ENCODE measurements at places on chromosomes 11 and 22.

- DNase-seq: no peak
Measured at GRCh38 chr22:35411102-35411501, 11.2 kb downstream of the MCM5 start.

DNA sequence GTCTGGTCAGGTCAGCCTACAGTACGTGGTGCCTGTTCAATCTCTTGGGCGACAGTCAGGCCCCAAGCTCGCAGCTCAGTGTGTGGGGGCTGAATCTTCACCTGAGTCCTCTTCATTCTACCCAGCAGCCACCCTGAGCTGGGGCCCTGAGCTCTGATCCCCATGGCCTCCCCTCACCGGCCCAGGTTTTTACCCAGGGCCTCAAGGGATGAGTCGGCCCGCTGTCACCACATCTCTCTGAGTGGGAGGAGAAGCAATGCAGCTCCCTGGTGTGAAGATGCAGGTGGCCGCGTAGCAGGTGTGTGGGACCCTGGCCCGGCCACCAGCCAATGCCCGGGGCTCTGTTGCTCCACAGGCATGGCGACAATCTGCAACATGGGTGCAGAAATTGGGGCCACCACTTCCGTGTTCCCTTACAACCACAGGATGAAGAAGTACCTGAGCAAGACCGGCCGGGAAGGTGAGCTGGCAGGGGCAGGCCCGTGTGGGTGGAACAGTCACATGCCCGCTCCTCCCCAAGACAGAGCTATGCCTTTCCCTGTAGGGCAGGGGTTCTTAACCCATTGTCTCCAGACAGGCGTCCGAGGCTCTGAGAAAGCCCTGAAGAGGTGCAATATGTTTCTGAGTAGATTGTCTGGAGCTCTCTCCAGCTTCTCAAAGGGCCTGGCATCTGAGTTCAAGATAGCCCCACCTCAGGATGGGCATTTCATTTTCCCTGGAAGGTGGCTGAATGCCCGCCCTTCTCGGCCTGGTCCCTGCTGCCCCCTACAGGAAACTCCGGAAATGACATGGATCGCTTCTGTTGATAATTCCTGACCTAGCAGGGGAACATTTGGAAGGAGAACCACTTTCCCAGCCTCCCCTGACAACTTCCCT is 26.9 kb downstream of the POLR3H start:
- DNase-seq: peak; percentile 44

- no peak for DNase-seq
Measured at GRCh38 chr11:85844439-85845123, 10.6 kb upstream of the CCDC83 start.

DNA sequence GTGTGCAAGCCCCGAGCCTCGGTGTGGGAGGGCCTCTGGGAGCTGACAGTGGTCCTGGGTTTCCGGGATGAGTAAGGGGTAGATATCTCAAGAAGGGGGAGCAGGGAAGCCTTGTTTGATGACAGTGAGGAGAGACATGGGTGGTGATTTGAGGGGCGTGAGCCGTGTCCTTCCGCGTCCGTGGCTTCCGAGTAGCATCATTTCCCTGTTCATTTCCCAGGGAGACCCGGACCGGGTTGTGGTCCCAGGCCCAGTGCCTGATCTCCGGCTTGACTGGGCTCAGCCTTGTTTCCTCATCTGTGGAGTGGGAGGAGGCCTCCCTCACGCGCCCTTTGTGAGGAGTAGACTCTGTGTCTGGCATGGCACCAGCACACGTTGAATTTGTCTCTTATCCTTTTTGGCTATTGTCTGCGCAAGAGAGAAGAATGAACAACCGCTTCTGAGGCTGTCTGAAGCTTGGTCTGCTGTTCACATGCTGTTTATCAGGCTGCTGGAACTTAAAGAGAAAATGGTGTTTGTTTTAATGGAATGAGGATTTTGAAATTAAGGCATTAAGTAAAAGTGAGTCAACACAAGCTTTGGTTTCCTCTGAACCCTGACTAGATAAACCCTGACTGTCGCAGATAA is 348.5 kb downstream of the TBC1D22A start:
- DNase-seq: no peak

DNA sequence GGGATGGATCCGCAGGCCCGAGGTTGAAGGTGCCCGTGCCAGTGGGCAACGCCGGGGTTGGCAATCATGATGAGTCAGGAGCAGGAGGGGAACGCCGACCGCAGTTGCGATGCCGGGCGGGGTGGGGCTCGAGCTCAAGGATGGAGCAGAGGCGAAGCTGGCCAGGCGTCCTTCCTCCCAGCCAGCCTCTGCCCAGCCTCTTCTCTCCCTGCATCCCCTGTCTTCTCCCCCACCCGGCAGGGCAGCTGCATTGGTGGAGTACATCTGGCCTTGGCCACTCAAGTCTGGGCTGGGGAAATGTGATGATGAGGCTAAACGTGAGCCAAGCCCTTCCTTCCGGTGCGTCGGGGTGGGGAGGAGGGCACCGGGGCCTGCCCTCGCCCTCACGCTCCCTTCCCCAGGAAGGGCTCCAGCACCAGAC is 3.9 kb downstream of the IFITM10 start:
- no peak for DNase-seq

- no peak for DNase-seq
Measured at GRCh38 chr22:29138556-29139305, 65.9 kb downstream of the KREMEN1 start.

DNA sequence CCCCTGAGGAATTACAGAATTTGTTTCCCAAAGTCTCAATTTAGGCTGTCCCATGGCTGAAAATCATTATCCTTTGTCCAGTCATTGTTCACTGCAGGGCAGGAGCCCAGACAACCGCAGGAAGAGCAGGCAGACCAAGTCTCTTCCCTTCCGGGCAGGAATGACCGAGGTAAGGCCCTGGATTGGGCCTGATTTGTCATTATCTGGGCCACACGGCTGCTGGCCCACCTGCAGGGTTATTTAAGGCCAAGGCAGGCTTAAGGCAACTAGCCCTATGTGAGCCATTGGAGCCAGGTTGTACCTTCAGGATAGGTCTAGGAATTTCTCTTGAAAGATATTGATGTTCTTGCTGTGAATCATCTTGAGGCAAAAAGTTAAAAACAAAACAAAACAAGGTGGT is 9.7 kb upstream of the IL10RA start:
- no peak for DNase-seq

- DNase-seq: no peak
Measured at GRCh38 chr11:115606498-115607220, 102.4 kb upstream of the CADM1 start.

GRCh38 chr11:72813740-72814285 is 398 bp upstream of the ATG16L2 start:
- no peak for DNase-seq

DNA sequence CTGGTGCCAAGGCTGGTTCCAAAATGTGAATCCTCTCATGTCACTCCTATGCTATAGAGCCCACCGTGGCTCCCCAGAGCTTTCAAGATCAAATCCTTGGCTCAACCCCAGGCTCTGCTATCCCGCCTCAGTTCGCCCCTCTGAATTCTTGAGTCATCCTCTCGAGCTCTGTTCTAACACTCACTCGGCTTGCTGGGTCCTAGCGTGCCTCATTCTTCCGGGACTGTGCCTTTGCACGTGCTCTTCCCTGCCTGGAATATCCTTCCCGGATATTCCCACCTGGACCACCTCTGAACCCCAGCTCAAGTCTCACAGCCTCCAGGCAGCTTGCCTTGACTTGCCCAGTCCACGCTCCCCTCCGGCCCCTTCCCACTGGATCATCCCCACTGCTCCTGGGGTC is 13.0 kb downstream of the KCTD17 start:
- DNase-seq: no peak

GRCh38 chr11:11022125-11022730 is 164.4 kb upstream of the ZBED5 start:
- DNase-seq: no peak

DNA sequence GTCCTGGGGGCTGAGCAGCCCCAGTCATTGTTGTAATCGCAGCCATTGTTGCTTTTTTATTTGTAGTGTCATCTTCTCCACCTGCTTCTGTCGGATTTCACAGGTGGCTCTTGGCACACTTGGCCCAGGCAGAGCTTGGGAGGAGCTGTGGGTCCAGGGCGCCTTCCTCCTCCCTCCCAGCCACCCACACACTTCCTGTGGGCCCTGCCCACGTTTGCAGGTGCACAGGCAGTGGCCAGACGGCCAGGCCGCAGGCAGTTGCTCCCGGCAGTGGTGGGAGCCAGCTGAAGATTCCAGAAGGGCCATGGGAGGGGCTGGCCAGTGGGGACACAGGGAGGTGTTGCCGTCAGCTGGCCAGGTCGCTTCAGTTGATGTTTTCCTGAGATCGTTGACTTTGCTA is 1191.9 kb downstream of the BRD1 start:
- DNase-seq: no peak

DNA sequence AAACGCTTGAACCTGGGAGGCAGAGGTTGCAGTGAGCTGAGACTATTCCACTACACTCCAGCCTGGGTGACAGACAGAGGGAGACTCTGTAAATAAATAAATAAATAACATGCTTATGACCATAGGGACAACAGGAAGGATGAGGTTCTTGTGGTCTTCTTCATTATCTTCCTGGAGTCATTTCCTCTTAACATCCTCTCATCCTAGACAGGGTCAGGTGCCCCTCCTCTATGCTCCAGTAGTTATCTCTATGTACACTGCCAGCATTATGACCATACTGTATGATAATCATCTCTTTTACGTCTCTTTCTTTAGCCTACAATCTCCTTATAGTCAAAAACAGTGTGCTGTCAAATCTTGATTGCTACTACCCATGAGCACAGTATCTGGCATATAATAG is 17.7 kb downstream of the RAB30 start:
- no peak for DNase-seq

DNA sequence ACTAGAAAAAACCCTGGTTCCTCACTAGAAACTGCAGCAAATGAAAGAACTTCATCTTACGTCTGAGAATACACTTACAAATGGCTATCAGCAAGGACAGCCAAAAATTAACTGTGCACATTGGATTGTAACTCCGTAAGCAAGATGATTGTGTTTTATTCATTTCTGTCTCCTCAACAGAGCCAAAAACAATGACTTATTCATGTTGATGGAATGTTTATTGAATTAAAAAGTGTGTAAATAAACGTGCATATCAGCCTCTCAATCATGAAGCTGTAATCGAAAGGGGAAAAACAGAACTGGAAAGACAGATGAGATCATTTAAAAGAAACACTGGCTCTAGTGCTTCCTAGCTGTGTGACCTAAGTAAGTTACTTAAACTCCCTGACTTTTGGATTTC is 307.5 kb upstream of the ZC3H12C start:
- DNase-seq: no peak

DNA sequence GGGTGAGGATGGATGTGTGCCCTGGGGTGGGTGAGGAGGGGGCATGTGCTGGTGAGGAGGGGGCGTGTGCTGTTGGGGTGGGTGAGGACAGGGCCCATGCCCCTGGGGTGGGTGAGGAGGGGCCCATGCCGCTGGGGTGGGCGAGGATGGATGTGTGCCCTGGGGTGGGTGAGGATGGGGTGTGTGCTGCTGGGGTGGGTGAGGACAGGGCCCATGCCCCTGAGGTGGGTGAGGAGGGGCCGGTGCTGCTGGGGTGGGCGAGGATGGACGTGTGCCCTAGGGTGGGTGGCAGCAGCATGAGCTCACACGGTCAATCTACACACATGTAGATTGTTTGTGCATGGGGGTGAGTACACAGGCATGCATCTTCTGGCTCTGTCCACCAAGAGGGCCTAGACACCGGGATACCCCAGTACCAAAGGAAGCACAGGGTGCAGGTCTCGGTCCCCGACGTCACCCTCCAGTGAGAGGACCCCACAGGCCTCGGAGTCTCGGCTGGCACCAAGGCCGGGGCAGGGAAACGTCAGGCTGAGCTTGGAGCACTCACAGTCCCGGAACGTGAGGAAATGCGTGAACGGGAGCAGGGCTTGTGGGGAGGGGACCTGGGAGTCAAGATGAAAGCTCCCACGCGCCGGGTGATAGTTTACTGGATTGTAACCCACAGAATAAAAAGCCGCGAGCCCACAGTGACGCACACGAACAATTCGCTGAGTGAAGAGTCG is 37.4 kb upstream of the TOLLIP start:
- no peak for DNase-seq

DNA sequence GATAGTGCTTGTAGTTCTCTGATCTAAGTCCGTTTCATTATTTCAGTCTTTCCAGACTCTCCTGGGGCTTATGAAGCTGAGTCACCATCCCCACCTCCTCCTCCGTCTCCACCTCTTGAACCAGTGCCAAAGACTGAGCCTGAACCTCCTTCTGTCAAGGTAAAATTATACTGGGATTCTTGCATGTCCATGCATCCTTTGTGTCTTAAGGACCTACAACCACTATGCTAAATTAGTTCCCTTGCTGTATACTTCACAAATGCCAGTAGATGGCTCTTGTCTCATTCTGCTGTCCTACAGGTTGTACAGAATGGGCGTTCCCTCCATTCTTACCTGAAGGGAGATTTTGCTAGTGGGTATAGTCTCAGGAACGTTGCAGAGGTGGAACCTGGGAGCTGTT is 42.2 kb downstream of the POLD3 start:
- no peak for DNase-seq

DNA sequence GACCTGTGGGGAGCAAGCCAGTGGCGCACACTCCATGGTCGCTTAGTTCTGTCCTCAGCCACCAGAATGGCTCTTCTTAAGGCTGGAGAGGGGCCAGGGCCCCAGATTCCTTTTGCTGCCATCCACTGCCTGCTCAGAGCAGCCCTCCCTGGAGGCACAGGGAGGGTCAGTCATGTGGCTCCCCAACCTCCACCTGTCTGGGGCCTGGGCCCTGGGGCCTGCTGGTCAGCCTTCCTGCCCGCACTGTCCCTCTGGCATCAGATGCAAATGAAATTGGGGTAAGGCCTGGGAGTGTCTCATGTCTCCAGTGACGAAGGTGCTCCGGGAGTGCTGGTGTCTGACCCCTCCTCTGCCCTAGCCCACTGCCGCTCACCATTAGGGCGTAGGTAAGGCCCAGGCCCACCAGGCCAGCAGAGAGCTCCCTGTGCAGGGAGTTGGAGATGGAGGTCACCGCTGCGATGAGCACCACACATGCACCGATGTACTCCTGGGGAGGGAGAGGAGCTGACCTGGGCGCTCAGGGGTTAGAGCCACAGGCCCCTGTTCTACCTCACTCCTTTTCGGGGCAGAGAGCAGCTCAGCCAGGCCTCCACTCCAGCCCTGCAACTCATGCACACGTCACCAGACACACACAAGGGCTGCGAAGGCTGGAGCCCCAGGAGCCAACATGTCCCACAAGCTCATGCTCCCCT is 9.0 kb upstream of the KCNJ11 start:
- DNase-seq: no peak

GRCh38 chr11:4682623-4683419 is 14.8 kb downstream of the OR51E2 start:
- no peak for DNase-seq

GRCh38 chr11:1899090-1899489 is 7.4 kb upstream of the PRR33 start:
- DNase-seq: no peak

DNA sequence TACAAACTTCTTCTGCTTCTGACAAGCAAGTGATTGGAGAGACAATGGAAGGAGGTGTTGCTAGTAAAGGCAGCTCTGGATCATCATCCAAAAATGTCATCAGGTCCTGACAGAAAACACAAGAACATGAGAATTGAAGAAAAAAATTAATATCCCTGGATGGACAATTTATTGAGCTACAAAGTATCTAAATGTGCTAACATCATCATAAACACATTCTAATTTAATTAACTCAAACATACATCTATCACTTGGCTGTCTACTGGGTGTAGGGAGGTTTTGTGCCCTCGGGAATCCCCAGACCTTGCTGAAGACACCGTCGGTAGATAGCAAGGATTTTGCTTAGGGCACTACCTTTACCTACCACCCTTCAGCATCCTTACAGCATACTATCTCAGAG is 72.6 kb downstream of the ENTHD1 start:
- no peak for DNase-seq
